ENCODE measurements at places on chromosomes 13 and 19. TPM values are rescaled to one million over a fixed set of nuclear protein-coding genes. Genes with fewer than 3 reads are reported as not detected.

- no peak for DNase-seq
Measured at GRCh38 chr19:18677156-18677555, 6.3 kb upstream of the CRTC1 start.

DNA sequence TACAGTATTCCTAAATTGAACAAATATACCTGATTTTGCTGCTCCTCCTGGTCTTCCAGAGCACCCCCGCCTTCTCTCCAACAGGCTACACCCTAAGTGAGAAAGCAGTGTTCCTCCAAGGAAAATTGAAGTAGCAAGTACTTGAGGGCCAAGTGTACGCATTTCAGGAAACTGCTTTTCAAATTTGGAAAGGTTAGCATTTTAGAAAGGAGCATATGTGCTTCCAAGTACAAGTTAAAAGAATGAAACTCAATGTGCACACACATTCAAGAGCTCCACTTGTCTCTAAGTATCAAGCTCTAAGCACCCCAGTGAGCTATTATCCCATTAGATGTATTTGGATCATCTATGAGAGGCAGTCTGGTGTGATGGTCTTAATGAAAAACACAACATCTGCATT is 25.8 kb downstream of the LHFPL6 start:
- DNase-seq = no peak

DNA sequence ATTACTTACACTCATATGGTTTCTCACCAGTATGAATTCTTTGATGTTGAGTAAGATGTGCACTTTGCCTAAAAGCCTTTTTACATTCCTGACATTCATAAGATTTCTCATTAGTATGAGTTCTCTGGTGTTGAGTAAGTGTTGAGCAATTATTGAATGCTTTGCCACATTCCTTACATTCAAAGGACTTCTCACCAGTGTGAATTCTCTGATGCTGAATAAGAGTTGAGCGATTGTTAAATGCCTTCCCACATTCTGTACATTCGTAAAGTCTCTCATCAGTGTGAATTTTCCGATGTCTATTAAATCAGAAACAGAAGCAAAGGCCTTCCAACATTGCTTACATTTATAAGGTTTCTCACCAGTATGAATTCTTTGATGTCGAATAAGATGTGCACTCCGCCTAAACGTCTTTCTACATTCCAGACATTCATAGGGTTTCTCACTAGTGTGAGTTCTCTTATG is 14.2 kb upstream of the ZFP30 start:
- DNase-seq = no peak

Gene KIRREL2
- total RNA-seq = not detected

DNA sequence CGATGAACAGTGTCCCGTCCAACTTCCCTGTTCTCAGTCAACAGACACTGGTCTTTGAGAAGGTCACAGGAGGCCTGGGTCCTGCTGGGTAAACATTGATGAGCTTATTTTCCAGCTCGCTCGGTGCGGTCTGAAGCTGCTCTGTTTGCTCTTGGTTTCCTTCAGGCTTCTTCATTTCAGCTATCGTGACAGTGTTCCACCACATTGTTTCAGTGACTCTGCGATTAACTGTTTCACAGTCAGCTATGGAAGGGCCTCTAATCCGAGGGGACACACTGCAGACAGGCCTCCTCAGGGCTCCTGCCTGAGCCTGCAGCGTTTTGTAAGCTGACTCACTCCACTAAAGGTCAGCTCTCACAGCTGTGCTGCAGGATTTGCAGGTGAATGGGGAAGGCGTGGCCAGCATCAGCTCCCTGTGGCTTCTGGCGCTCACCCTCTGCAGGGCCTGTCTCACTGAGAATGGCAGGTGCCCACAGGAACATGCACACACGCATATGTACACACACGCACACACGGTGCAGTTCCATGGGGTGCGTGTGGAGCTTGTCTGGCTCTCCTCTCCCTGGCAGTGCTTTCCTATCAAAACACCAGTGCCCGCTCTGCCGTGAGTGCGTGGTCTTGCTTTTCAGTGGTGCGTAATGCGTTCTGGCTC is 62.9 kb upstream of the MCF2L start:
- DNase-seq = no peak

Gene DHDH
- not detected for total RNA-seq

DNA sequence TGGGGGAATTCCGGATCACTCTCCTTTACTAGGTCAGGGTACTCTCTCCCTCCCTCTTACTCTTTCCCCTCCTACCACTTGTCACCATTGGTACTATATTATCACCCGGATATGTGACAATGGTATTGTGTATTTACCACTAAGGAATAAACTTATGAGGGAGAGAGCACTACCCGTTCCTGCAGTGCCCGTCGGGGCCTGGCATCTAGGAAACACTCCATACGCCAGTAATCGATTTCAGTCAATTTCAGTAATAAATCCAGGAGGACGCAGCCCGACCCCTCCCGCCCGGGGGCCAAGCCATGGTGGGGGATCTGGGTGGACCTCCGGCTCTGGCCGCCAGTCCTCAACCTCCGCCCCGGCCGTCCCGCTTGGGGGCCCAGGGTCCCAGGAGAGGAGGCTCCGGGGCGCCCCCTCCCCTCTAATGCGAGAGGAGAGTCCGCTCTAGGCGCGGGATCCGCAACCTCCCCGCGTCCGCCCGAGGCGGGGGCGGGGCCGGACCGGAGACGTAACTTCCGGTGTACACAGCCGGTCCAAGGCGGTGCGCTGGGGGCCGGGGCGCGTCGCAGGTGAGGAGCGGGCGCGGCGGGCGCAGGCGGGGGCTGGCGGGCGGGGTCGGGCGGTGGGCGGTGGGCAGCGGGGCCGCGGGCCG is at the start of gene GARRE1:
GARRE1 (plus strand) TSS at position 509 of the 652 bp plus-strand sequence. CDS start 45,920 bp downstream, outside the sequence.
- DNase-seq = peak; percentile 77

- DNase-seq = peak; percentile 23
Measured at GRCh38 chr13:109393045-109393444, 393.3 kb downstream of the IRS2 start.

Gene GTF2F2
- total RNA-seq = 33.9 TPM

DNA sequence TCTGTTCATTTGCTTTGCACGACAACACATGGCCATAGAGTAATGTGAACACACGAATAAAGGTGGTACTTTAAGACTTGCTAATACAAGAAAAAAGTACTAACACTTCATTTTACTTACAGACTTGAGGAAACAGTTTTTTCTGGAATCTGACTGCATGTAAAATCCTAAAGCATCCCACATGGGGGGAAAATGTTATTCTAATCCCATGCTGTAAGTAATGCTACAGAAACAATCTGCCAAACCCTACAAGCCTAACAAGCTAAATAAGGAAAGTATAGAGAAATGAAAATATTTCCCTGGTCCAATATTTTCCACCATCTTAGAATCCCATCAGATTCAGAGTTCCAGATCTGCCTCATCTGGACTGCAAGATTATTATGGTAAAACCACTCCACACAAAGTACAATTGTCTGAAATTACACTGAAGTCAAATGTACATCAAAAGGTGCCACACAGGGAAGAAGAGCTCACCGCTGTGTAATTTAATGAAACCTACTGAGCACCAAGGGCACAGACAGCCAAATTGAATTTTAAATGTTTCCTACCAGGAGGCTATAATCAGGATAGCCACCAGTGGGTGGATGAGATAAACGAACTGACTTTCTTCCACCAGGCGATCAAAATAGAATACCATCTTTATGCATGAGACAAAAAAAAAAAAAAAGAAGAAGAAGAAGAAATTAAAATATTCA is 22.0 kb downstream of the LHFPL6 start:
- no peak for DNase-seq

DNA sequence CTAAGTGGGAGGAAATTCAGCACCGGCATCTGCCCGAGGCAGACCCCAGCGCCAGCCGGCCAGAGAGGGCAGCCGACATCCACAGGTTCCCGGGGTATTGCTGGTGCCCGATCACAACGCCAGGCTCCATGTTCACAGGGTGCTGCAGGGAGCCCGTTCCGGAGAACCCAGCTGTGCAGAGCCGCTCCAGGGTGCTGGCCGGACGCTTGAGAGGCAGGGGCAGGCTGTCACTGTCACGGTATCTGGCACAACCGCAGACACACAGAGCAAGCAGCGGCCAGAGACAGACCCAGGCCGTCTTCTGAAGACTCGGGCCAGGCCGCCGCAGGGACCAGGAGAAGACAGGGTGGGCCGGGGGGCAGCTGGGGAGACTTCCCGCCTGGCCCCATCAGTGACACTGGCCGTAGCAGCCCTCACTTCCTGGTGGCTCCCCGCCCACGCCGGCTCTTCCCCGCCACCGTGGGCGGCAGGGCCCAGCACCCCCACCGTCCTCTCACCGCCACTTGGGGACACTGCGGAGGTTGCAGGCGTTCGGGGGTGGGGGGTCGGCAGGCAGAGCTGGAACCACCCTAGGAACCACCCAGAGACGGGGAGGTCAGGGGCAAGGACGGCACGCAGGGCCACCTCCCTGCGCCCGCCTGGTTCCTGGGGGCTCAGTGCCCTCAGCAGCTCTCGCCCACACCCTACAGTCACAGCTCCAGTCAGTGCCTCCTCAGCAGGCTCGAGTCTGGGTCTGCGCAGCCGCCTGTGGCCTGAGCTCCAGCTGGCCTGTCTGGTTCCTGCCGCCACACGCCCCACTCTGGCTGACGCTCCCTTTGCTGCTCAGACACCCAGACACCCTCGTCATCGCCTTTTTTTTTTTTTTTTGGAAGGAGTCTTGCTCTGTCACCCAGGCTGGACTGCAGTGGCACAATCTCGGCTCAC is 3.8 kb downstream of the RNF126 start:
- DNase-seq = peak; percentile 93

- no peak for DNase-seq
Measured at GRCh38 chr13:44079413-44080205, 199.9 kb downstream of the LACC1 start.

DNA sequence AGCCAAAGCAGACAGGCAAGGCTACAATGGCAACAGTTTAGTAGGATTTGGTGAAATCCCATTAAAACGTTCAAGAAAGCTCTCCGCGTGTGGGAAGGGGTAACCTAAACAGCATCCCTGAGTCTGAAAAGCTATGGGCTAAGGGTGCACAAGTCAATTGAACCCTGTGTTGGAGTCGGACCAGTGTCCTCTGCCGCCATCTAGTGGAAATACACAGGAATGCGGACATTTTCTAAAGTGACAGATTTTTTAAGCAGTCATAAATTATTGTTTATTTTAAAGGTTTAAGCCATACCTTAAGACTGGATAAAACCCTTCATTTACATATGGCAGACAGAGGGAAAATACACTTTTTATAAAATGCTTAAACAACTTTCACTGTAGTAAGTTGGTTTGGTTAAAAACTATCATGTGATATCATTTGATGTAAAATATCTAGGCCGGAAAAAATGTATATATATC is 26.5 kb upstream of the LSM14A start:
- DNase-seq = peak; percentile 61

Gene DAND5
- total RNA-seq = not detected

GRCh38 chr13:40445557-40445990 is 220.9 kb downstream of the FOXO1 start:
- peak; percentile 95 for DNase-seq

DNA sequence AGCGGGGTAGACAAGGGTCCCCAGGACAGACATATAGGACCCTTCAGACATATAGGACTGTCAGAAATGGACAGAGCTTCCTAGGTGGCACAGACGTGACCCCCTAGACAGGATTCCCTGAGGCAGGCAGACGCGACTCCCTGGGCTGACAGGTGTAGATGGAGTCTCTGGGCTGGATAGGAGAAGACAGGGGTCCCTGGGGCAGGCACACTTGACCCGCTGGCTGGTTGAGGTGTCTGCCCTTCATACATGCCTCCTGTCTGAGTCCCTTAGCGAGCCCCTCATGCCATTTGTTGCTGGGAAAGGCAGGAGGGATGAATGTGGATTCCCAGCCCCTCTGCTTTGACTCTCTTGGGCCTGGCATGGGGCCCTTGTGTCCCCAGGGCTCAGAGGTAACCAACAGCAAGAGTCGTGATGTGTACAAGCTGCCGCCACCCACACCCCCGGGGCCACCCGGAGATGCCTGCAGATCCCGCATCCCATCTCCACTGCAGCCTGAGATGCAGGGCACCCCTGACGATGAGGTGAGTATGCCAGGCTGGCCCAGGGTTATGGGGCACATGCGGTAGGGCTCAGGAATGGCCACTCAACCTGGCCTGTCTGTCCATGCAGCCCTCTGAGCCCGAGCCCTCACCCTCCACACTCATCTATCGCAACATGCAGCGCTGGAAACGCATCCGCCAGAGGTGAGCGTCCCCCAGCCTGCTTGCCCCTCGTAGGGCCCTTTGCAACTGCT is 3.0 kb downstream of the HSPB6 start:
- DNase-seq = no peak

Gene MYADM
- total RNA-seq = 43.9 TPM

GRCh38 chr13:51729866-51730553 is 74.0 kb downstream of the DHRS12 start:
- peak; percentile 73 for DNase-seq

Gene MAB21L1
- total RNA-seq = not detected

- DNase-seq = no peak
Measured at GRCh38 chr13:65540175-65540574, 1690.0 kb downstream of the PCDH9 start.

- peak; percentile 24 for DNase-seq
Measured at GRCh38 chr13:20160306-20161274, at the start of gene GJA3. Gene GJA3, minus strand, starts transcription at chr13:20161052. Its CDS starts 17,764 bp downstream, at chr13:20143288.

DNA sequence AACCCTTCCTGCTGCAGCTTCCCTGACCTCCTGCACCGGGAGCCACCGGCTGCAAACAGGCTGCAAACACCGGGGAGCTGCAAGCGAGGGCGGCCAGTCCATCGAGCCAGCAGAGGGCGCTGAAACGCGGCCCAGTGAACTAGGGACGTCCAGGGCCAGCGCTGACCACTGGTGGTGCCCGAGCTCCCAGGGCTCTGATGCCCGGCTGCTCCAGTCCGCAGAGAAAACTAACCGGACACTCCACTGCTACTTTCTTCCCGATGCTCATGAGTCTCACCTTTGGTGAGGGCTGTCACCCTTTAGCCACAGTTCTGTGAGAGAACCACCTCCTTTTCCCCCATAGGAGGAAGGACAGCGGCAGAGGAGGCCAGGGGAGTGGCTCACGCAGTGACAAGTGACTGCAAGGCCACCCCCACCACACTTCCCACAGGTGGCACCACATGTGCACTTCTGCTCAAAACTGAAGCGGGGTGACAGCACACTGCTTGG is 82.8 kb upstream of the MTIF3 start:
- DNase-seq = peak; percentile 88

Gene LGALS14
- not detected for total RNA-seq

GRCh38 chr13:38159710-38160109 is 189.9 kb upstream of the UFM1 start:
- no peak for DNase-seq

Gene SMIM7
- total RNA-seq = 60.3 TPM

DNA sequence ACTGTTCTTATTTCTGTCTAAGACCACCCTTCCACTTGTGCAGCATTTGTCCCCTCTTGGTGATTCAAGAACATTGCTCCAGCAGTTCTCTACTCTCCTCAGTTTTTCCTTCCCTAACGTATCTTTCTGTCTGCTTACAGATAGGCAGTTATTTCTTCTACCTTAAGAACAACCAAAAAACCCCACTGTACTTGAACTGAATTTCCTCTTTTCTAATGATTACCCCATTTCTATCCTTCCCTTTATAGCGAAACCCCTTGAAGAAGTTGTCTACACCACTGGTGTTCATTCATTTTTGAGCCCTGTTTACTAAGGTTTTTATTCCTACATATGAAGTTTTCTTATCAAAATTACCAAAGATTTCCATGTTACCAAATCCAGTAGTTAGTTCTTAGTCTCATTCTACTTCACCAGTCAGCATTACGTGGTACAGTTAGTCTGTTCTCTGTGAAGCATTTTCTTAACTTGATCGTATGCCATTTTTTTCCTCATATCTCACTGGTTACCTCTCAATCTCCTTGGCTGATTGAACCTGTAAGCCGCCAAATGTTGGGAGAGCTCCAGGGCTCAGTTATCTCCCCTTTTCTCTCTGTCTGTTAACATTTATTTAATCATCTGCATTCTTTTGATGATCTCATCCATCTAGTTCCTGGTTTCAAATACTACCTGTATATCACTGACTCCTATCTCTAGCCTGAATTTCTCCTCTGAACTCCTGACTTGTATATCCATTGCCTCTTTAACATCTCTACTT is 9.0 kb downstream of the LSM14A start:
- DNase-seq = no peak

Gene TNNI3
- total RNA-seq = 1.7 TPM

Data from myocyte (in vitro differentiated cells).